ENCODE measurements at places on chromosomes 7 and 10. TPM values are rescaled to one million over a fixed set of nuclear protein-coding genes. Genes with fewer than 3 reads are reported as not detected.

The SPDYE11 gene
- total RNA-seq: not detected

The RAB19 gene
- total RNA-seq: not detected

The NME8 gene
- 0.96 TPM for total RNA-seq

The IFRD1 gene
- total RNA-seq: 35.1 TPM

The FOXP2 gene
- 11.0 TPM for total RNA-seq

The POM121L12 gene
- total RNA-seq: not detected

The TMEM273 gene
- total RNA-seq: 82.3 TPM

The MYO1G gene
- total RNA-seq: 5.9 TPM

The OR13A1 gene
- total RNA-seq: not detected

The ICA1 gene
- 18.3 TPM for total RNA-seq

The RBP3 gene
- not detected for total RNA-seq

The GPR26 gene
- total RNA-seq: not detected

The RARRES2 gene
- 144 TPM for total RNA-seq

The TYW1B gene
- not detected for total RNA-seq

The CTAGE4 gene
- not detected for total RNA-seq

The CHAT gene
- not detected for total RNA-seq

The ABCF2 gene
- total RNA-seq: 85.3 TPM

The GIMAP7 gene
- total RNA-seq: 9.4 TPM

The TRPV5 gene
- total RNA-seq: not detected

The PAX4 gene
- not detected for total RNA-seq

The C10orf71 gene
- total RNA-seq: not detected

The OPN1SW gene
- not detected for total RNA-seq

The LDB3 gene
- 27.4 TPM for total RNA-seq

The NUPR2 gene
- not detected for total RNA-seq

The SLC26A4 gene
- total RNA-seq: 4.7 TPM

The SH2B2 gene
- total RNA-seq: 4.2 TPM

The PNPLA8 gene
- 4.4 TPM for total RNA-seq

The OR2A42 gene
- total RNA-seq: not detected

The SPDYE8 gene
- not detected for total RNA-seq

The SORBS1 gene
- 416 TPM for total RNA-seq

The PGAM1 gene
- 171 TPM for total RNA-seq

The TMEM229A gene
- total RNA-seq: not detected

The STARD3NL gene
- 19.7 TPM for total RNA-seq

The CUZD1 gene
- not detected for total RNA-seq

The MMD2 gene
- total RNA-seq: not detected

The CFTR gene
- 0.21 TPM for total RNA-seq

The GPRIN2 gene
- total RNA-seq: 6.3 TPM

The CDHR1 gene
- not detected for total RNA-seq

The COL13A1 gene
- 8.0 TPM for total RNA-seq

The MLXIPL gene
- total RNA-seq: 297 TPM

The RADIL gene
- 42.4 TPM for total RNA-seq

The CPN1 gene
- total RNA-seq: not detected

The HTR5A gene
- total RNA-seq: not detected

The TFR2 gene
- total RNA-seq: not detected

The TBC1D12 gene
- total RNA-seq: 9.4 TPM

All from ascending aorta (tissue), 2 donors.